ENCODE measurements at places on chromosomes 2 and 18. TPM values are rescaled to one million over a fixed set of nuclear protein-coding genes. Genes with fewer than 3 reads are reported as not detected.

The DTNA gene
- total RNA-seq = 5.2 TPM

The HSPD1 gene
- 144 TPM for total RNA-seq

The SF3B6 gene
- total RNA-seq = 302 TPM

The PLCL1 gene
- not detected for total RNA-seq

The CNOT11 gene
- 43.1 TPM for total RNA-seq

The CLIP4 gene
- total RNA-seq = 15.9 TPM

The TSPYL6 gene
- not detected for total RNA-seq

The VIL1 gene
- not detected for total RNA-seq

The FIGN gene
- total RNA-seq = 1.5 TPM

The DNAJC10 gene
- total RNA-seq = 48.7 TPM

The CELF4 gene
- total RNA-seq = not detected

The UGT1A10 gene
- not detected for total RNA-seq

The ERBB4 gene
- not detected for total RNA-seq

The PTPRN gene
- 1.1 TPM for total RNA-seq

The NT5C1B gene
- not detected for total RNA-seq

The CIB4 gene
- not detected for total RNA-seq

The DSG1 gene
- total RNA-seq = not detected

The IL1R2 gene
- not detected for total RNA-seq

The RSAD2 gene
- 157 TPM for total RNA-seq

The ZRANB3 gene
- total RNA-seq = 5.7 TPM

The SOX11 gene
- total RNA-seq = not detected

The GPR75 gene
- total RNA-seq = 1.0 TPM

The NFATC1 gene
- total RNA-seq = 0.59 TPM

The MBD2 gene
- total RNA-seq = 49.7 TPM

The SP140 gene
- 2.0 TPM for total RNA-seq

Measured in M059J (cell line).